ENCODE measurements at places on chromosomes 13 and 19. TPM values are rescaled to one million over a fixed set of nuclear protein-coding genes. Genes with fewer than 3 reads are reported as not detected.

DNA sequence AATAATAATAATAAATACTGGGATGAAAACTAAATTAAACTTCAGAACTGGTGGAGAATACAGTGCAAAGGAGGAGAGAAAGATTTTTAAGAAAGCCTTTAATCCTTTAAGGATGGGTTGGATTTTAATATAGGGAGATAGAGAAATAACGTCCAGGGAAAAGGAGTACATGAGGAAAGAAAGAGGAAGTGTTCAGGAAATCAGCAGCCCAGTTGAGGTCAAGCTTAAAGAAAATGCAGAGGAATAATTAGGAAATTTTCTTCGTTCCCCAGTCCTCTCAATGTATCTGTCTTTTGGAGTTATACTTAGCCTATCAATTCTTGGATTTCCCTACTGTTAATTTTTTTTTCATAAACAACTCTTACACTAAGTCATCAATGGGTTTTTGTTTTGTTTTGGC lies 47.7 kb downstream of the INTS6 start:
- no peak for DNase-seq

GRCh38 chr19:51439021-51439465 lies 19.2 kb downstream of the SIGLEC8 start:
- no peak for DNase-seq

Gene NDUFB7
- 74.4 TPM for polyA plus RNA-seq

GRCh38 chr13:99721606-99722337 lies 220.5 kb downstream of the TM9SF2 start:
- DNase-seq, result no peak

DNA sequence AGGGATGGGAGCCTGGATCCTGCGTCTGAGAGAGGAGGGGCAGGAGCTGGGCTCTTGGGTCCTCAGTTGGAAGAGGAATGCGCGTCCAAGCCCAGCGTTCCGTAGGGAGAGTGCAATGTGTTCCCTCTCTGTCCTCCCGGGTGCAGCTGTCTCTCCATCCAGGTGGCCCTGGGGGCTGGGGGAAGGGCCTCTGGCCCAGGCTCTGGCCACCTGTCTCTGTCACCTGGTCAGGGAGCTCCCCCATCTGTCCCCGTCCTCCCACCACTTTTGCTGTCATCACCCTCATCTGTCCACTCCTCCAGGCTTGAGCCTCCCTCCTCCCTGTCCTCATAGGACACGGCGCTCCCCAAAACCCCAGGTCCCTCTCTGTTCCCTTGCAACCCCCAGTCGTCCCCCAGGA lies 3.7 kb upstream of the SBK2 start:
- DNase-seq, result no peak

- no peak for DNase-seq
Observed at GRCh38 chr13:85509512-85509911, 289.7 kb downstream of the SLITRK6 start.

Gene MPND
- polyA plus RNA-seq, result 19.9 TPM

Gene COMMD6
- polyA plus RNA-seq, result 287 TPM

- DNase-seq, result peak; percentile 61
Observed at GRCh38 chr13:91347996-91348905, 764 bp downstream of the MIR17HG start.

DNA sequence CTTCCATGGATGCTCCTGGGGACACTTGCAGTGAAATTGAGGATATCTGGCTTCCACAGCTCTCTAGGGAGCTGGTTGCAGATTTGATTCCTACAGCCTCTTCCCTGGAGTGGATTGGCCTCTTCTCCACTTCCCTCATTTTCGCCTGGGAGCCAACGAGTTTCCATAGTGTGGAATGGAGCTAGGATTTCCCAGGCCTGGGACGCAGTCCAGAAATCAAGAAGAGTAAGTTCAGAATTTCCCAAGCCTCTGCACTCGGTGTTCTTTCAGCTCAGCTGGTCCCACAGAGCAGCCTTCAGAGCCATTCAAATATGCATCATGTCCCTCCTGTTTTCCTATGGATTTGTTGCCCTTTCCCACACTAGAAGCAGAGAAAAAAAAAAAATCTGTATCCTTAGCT lies 68.2 kb downstream of the RAP2A start:
- no peak for DNase-seq

DNA sequence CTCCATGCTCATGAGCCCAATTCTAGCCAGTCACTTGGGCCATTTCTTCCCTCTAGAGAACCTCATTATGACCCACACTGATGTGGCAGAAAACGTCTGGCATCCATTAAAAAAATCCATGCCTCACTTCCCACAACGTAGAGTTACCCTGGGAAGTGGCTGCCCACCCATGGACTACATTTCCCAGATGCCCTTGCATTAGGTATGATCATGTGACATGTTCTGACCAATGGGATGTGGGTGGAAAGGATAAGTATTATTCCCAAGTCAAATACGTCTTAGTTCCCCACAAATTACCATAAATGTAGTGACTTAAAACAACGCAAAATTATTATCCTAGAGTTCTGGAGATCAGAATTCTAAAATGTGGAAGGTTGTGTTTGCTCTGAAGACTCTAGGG lies 47.9 kb upstream of the ZNRF4 start:
- DNase-seq, result no peak

DNA sequence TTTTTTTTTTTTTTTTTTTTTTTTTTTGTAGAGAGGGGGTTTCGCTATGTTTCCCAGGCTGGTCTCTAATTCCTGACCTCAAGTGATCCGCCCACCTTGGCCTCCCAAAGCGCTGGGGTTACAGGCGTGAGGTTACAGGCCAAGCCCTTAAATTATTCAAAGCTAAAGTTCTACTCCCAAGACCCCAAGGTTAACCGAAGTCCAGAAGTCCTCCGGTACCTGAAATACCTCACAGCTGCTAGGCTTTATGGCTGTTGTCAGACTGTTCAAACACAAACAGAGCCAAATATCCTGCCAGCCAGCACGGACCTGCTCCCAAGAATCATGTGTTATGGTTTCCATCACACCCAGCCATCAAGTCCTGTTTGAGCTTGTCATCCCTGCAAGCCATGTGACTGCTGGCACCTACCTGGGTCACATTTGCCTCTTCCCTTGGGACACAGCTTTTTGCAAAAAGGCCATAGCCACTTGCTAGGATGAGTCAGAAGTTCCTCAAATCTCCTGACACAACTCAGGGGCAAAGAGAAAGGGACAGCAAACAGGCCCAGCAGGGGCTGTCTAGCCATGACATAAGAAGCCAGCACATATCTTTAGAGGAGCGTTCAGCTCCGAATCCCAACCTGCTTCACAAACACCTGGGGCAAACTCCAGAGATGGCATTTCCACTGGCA lies 129.9 kb downstream of the FOXO1 start:
- no peak for DNase-seq

DNA sequence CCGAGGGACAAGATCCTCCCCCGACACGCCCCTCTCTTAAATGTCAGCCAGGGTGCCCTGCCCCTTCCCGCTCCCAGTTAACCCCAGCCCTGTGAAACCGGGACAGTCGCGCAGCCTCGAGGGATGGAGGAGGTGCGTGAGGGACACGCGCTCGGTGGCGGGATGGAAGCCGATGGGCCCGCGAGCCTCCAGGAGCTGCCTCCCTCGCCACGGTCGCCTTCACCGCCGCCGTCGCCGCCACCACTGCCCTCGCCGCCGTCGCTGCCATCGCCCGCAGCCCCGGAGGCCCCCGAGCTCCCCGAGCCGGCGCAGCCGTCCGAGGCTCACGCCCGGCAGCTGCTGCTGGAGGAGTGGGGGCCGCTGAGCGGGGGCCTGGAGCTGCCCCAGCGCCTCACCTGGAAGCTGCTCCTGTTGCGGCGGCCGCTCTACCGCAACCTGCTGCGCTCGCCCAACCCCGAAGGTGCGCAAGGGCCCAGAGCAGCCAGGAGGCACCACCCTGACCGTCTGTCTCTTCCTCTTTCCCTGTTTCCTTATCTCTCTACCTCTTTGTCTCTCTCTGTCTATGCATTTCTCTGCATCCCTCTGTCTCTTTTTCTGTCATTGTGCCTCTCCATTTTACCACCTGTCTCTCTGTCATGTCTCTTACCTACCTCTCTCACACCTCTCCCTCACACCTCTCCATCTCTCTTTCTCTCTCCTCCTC lies at the start of gene NCCRP1:
Gene NCCRP1 (plus strand): TSS at position 105 of the 703 bp plus-strand sequence. CDS start 19 bp downstream, at position 124.
- DNase-seq, result no peak

DNA sequence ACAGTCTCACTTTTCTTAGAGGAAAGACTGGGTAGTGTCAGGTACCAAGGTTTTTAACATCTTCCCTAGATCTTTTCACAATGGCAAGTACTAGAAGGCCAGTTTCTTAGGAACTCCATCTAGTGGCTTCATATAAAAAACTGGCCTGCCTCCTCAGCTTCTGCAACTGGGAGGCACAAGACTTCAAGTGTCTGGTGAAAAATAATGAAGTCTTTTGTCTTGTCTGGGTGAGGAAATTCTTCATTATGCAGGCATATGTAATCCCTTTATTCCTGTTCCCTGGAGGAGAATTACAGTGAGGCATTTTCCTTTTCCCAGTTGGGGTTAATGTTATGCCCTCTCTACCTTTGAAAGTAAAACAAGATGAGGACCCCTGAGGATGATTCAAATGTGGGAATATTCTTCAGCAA lies 300.5 kb downstream of the NALCN start:
- DNase-seq, result no peak

DNA sequence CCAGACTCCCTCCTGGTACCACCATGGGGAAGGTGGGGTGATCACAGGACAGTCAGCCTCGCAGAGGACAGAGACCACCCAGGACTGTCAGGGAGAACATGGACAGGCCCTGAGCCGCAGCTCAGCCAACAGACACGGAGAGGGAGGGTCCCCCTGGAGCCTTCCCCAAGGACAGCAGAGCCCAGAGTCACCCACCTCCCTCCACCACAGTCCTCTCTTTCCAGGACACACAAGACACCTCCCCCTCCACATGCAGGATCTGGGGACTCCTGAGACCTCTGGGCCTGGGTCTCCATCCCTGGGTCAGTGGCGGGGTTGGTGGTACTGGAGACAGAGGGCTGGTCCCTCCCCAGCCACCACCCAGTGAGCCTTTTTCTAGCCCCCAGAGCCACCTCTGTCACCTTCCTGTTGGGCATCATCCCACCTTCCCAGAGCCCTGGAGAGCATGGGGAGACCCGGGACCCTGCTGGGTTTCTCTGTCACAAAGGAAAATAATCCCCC lies 505 bp upstream of the CEACAM5 start:
- no peak for DNase-seq

DNA sequence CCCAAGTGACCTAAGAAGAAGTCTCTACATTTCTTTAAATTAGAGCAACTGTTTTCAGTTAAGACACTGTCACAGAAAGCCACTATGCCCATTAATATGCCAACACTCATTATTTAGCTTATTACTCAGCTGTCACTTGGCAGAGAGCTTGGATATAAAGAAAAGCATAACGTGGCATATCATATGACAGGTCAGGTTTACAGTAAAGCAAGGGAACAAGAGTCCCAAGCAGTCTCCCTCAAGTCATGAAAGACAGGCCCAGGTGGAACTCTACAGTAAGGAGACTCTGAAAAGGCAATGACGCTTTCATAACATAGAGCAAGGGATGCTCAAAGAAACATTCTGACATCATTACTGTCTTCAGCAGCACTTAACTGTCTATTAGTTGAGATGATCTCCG lies 6.3 kb downstream of the LHFPL6 start:
- no peak for DNase-seq

- DNase-seq, result peak; percentile 92
Observed at GRCh38 chr19:3459089-3459881, 21.0 kb downstream of the SMIM24 start.

Gene DGKH
- polyA plus RNA-seq, result 11.6 TPM

Gene SULT2B1
- polyA plus RNA-seq, result 2.7 TPM

GRCh38 chr19:12943437-12944044 lies 2.1 kb upstream of the RAD23A start:
- DNase-seq, result no peak

DNA sequence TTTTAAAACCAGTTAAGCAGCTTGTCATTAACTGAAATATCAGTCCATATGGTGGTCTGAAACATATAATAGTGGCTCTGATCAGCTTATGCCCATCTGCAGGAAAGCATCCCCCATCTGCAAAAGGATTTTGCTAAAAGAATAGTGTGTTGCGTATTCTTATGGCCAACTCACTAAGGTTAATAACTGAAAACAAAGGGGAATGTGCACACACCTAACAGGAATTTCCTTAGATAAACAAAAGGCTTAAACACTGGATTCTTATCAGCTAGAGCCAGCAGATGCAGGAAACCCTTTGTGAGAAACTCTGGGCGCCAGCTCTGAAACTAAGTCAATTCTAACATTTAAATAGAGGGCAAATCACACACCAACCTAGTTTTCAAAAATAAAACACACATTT lies 22.1 kb downstream of the VPS36 start:
- DNase-seq, result no peak

Gene VSTM2B
- not detected for polyA plus RNA-seq

Gene KIR2DL1
- polyA plus RNA-seq, result not detected

Gene SMAD9
- polyA plus RNA-seq, result 33.0 TPM

Gene TMPRSS9
- 0.53 TPM for polyA plus RNA-seq

Gene BLVRB
- 45.1 TPM for polyA plus RNA-seq

Gene CCDC70
- polyA plus RNA-seq, result not detected

- no peak for DNase-seq
Observed at GRCh38 chr13:73261739-73262216, 203.0 kb downstream of the KLF5 start.

- no peak for DNase-seq
Observed at GRCh38 chr19:31347354-31347753, 1.9 kb downstream of the TSHZ3 start.

Gene METTL21C
- not detected for polyA plus RNA-seq

Gene TNFRSF19
- polyA plus RNA-seq, result 96.7 TPM

GRCh38 chr13:103878891-103879605 lies 812.8 kb upstream of the SLC10A2 start:
- no peak for DNase-seq

DNA sequence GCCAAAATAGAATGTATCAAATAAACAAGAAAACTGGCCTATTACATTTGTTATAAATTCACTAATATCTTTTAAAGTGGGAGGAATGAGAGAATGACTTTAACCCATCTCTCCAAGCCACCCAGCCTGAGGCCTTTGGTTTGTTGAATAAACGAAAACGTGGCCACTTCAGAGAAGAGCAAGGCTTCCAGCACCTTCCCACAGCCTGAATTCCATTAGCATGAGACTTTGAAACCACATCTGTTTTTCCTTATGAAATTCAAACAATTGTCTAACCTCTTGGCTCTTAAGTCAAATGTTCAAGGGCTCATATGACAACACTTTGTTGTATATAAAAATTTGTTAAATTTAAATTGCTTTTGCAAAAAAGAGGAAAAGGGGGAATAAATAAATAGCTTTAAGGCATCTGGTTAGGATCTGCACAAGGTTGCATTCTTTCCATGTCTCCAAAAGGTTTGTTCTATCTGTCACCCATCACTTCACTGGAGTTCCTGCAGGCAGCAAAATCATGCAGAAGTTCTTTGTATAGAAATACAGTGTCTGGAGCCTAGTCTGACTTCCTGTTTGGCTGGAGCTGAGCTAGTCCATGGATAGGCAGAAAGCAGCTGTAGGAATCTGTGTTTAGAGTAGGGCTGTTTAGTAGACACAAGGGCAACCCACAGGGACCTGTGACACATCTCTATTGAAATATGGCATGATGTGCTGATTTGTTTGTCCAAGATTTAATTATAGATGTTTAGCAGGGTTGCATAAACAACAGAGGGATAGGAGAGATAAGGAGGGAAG lies 502.3 kb downstream of the KCTD12 start:
- no peak for DNase-seq

Measured in left lung (tissue), 14 donors.